ENCODE measurements at places on chromosomes 6 and 20.

DNA sequence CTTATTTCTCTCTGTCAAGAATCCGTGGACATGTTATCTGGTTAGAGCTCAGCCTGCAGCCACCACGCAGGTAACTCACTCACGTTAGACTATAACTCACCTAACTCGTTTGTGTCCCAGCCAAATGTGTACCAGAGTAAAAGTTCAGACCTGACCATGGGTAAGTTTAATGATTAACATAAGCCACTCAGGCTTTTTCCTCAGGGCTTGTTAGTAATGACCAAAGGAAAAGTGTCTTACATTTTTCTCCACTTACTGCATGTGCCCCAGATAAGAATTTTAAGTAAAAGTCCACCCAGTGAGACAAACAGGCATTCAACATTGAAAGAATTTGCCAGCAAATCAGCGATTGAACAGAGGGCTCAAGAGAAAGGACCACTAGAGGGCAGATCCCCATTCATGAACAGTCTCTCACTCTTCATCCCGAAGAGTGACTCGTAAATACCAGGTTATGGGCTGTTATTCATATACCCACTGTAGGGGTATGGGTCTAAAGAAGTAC is at the start of gene PKHD1:
Gene PKHD1, minus strand, starts transcription at position 116 of the 502 bp plus-strand sequence. CDS start 2,680 bp downstream, outside the sequence.
- DNase-seq = no peak

DNA sequence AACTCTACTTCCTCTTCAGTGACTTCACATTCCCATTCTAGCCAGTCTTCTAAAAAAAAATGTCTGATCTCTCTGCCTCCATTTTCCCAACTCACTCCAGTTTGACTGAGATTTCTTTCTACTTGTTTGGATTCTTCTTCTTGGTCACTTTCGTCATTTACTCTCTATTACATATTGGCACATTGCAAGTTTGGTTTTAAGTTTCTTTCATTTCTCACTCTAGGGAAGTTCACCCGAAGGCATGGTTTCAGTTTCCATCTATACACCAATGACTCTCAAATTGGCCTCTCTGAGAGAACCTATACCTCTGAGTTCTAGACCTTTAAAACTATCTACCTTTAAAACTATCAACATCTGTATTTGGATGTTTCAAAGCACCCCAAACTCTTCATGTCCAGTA is 51.3 kb downstream of the CD109 start:
- DNase-seq = no peak

DNA sequence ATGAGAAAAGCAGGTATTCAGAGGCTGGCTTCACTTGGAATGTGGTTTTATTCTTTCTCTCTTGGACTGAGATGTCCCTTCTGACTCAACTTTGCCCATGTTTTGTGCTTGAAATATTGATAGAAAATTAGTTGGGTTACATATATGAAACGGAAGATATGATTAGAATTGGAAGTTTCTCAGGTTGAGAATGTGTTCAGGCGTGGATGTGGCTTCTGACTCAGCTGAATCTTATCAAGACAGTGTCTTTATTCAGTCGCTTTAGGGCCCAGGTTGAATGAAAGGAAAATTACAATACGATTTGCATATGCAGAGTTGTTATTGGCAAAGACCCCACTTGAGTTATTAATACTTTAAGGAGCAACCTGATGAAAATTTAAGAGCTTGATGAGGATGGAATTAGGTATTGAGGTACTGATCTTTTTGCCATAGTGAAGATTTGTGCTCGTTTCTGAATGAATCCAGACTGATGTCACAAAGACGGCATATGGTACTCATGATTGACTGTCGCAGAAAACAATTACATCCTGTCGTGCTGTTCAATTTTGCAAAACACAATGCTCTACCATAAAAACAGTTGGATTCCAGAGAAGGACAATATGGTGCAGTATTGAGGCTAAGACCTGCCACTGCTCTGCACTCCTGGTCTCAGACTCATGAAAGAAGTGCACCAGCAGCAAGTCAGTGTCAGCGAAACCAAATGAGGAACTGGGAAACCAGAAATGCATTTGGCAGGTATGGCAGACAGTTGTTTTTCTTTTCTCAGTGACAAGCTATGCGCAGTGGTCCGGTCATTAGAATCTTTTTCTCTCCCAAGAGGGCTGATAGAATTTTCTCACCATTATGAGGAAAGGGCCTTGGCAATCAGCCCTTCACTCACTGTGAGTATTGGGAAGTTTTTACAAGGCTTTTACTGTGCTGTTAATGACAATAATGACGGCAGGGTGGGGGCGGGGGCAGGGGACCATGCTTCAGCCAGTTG is 158.3 kb downstream of the DOK5 start:
- DNase-seq = no peak

- peak; percentile 18 for DNase-seq
Measured at GRCh38 chr6:90285042-90285481, 11.6 kb downstream of the BACH2 start.

- DNase-seq = no peak
Measured at GRCh38 chr6:53894091-53894490, 99.3 kb downstream of the LRRC1 start.

GRCh38 chr6:18976091-18976490 is 588.9 kb downstream of the RNF144B start:
- DNase-seq = no peak

DNA sequence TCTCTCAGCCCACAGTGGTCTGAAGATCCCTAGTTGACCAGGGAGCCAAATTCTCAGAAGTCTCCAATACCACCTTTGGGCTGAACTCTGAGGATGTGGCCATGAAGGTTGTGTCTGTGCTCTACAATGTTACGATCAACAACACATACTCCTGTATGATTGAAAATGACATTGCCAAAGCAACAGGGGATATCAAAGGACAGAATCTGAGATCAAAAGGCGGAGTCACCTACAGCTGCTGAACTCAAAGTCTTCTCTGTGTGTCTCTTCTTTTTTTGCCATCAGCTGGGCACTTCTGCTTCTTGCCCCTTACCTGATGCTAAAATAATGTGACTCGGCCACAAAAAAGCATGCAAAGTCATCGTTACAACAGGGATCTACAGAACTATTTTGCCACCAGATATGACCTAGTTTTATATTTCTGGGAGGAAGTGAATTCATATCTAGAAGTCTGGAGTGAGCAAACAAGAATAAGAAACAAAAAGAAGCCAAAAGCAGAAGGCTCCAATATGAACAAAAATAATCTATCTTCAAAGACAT is 17.7 kb upstream of the VSX1 start:
- DNase-seq = no peak

GRCh38 chr6:11711003-11711983 is 67.3 kb downstream of the ADTRP start:
- DNase-seq = no peak

GRCh38 chr20:62156592-62157386 is 13.2 kb downstream of the SS18L1 start:
- peak; percentile 26 for DNase-seq

DNA sequence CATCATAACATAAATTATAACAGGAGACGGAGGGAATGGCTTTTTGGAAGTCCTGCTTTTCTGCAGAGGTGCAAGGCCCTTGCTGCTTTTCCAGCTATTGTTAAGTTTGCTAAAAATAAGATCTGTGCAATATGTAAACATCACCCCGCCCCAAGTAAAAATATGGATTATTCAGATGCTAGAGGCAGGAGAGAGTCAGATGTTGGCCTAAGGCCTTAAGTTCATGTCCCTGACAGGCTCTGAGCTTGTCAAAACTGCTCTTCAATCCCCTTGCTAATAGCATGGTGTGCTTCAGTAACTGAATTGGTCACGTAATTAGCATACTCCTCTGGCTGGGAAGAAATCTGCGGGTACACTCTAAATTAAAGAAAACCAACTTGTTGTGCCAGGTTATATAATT is 147.5 kb downstream of the BMP2 start:
- no peak for DNase-seq

GRCh38 chr20:20926222-20926905 is 179.8 kb downstream of the LINC00237 start:
- no peak for DNase-seq

- no peak for DNase-seq
Measured at GRCh38 chr6:3281631-3282475, 23.1 kb downstream of the PSMG4 start.

- DNase-seq = no peak
Measured at GRCh38 chr20:2348336-2348735, 32.4 kb upstream of the TGM6 start.

DNA sequence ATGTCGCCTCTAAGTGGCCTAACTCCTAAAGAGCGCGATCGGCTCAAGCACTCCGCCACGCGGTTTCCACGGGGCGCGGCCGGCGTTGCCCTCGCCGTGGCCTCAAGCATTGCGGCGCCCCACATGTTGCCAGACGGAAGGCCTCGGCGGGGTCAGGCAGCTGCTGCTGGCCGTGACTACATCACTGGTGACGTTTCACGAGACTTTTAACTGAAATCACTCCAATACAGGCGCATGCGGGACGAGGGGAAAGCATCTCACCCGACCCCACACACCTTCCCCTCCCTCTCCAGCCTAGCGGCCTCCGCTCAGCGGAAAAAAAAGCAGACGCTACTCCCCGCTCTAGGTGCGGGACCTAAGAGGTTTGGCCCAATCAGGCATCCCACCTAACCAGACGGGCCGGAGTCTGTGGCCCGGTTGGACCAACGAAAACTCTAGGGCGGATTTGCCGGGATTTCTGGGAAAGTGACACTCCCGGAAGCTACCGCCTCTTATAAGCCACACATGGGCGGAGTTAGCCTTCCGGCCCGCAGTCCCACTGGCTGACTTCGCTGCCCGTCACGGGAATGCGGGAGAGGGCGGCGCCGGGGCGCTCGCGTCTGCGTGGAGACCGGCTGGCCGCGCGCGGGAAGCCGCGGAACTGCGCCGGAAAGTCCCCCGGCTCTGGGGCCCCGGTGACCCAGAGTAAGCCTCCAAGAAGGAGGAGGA is at the start of gene NXT1:
Gene NXT1, plus strand, starts transcription at position 596 of the 708 bp plus-strand sequence. CDS start 3,251 bp downstream, outside the sequence.
- DNase-seq = peak; percentile 98

- no peak for DNase-seq
Measured at GRCh38 chr20:9507544-9508239, 6.7 kb upstream of the LAMP5 start.

- no peak for DNase-seq
Measured at GRCh38 chr20:11502061-11502460, 415.6 kb upstream of the BTBD3 start.

DNA sequence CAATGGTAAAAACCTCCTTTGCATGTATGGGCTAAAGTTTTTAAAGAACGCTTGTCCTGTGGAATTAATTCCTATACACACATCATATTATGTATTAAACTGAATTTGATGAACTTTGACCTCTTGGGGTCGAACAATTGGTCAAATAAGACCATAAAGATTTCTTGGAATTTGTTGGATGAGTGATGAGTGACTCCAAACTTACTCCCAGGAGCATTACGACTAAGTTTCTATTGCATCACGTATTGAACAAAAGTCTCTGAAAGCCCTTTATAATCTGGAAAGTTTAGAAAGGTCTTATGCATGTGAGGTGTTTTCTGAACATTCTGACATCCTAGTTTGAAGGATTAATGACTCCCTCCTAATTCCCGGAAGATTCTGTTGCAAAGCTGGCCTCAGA is 126.9 kb upstream of the BMP5 start:
- DNase-seq = no peak

- DNase-seq = no peak
Measured at GRCh38 chr20:6094063-6094462, 28.8 kb downstream of the FERMT1 start.

DNA sequence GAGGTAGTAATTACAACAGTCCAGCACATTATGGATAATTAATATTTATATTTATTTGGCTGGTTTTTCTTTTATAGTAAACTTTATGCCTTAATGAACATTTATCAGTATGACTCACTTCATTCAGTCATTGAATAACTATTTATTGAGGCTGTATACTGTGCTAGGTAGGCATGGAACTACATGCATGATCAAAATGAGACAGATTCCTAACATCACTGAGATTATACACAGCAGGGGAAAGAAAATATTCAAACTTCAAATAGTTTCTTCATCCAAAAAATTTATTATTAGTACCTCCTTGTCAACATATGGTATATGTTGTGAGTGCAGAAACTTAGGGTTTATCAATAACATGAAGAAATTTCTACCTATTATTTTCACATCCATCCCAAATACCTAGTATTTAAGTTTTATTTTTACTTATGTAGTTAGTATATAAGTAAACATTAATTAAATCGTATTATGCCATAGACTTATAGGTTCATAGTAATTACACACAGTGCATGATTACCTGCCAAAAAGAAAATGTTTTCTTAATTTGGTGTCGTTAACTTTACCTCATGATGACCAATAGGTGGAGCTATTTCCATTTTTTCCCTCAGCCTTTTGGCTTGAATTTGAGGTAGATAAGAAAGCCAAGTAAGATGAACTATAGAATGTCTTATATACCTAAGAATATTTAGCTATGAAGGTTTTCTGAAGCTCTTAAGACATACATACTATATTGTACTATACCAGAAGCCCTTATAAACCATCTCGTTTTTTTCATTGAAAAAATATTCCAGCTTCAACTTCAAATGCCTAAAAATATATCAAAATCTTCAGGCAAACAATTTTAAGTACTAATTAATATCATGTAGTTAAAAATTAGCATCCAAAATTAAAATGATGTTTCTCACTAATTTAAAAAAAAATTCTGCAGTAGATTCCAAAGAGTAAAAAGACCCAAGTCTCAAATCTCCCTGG is 12.5 kb upstream of the TMEM30A start:
- DNase-seq = peak; percentile 71

DNA sequence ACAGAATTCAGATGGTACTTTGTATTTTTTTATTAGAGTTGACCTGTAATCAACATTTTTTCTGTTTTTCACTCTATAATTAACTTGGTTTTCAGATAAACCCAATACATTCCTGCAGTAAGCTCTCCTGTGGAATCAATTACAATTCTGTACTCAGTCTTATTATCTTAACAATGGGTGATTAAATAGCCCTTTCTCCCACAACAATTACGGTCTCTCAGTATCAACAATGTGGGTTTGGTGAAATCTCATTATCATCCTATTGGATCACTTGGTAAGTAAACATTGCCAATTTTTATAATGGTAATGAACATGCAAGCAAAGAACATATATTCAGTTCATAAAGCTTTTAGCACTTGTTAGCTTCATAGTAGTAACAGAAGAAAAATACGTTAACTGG is 438.9 kb upstream of the EPHA7 start:
- no peak for DNase-seq

GRCh38 chr6:108648191-108648590 is 87.5 kb downstream of the FOXO3 start:
- no peak for DNase-seq

- DNase-seq = peak; percentile 28
Measured at GRCh38 chr6:73523434-73524123, 2.7 kb upstream of the EEF1A1 start.
